ENCODE measurements at places on chromosomes 7 and 10. TPM values are rescaled to one million over a fixed set of nuclear protein-coding genes. Genes with fewer than 3 reads are reported as not detected.

The GIMAP4 gene
- 43.9 TPM for total RNA-seq

DNA sequence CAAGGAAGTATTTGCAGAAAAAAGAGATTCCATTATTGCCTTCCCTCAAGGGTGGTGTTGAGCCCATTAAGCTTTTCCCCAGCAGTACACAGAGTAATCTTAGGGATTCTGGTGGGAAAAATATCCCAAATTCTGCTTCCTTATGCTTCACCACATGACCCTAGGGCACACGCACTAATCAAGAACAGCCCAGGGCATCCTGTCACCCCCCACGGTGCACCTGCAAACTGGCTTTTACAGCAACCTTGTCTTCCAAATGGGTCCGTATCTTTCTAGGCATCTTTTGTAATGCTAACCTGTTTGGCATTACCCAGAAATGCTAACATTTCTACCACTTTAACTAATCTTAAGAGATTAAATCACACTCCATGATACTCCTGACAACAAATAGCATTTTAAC is 926 bp upstream of the C7orf33 start:
- no peak for DNase-seq

- DNase-seq, result no peak
These were observed 502.8 kb downstream of the PHTF2 start for GRCh38 chr7:78301407-78301806.

DNA sequence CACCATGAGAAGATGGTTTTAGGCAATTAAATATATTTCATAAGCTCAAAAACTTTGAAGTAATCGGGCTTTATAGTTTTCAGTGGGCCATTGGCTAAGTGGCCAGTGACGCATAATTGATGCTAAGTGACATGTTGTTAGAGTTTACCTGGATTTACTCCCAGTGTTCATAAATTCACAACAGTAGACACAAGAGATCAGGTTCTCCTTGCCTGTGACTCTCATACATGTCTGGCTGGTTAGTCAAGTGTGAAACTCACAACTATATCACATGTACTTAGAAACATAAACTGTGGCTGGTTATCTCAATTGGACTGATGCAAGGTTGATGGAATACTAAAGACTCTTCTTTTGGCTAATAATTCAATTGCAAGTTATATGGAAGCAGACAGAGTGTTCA is 26.2 kb downstream of the ASB15 start:
- no peak for DNase-seq
